Upper lobe of left lung (tissue), 6 donors: ENCODE measurements at places on chromosomes 2 and 18. TPM values are rescaled to one million over a fixed set of nuclear protein-coding genes. Genes with fewer than 3 reads are reported as not detected.

The CPO gene
- not detected for total RNA-seq

The CROCC2 gene
- 0.23 TPM for total RNA-seq

The HOXD12 gene
- total RNA-seq, result not detected

The IL36RN gene
- not detected for total RNA-seq

The VIT gene
- total RNA-seq, result 0.54 TPM

The RTTN gene
- total RNA-seq, result 32.9 TPM

The UGT1A8 gene
- total RNA-seq, result not detected

The TBC1D8 gene
- 21.0 TPM for total RNA-seq

The ALPI gene
- total RNA-seq, result not detected

The DLGAP1 gene
- 2.1 TPM for total RNA-seq

The ASIC4 gene
- 0.34 TPM for total RNA-seq

The RAB6D gene
- 0.17 TPM for total RNA-seq

The FAM117B gene
- total RNA-seq, result 24.1 TPM

The VAMP5 gene
- 20.5 TPM for total RNA-seq

The UNC80 gene
- total RNA-seq, result 0.11 TPM

The IER3IP1 gene
- total RNA-seq, result 19.8 TPM

The IDH1 gene
- 73.1 TPM for total RNA-seq

The CSRNP3 gene
- total RNA-seq, result 2.2 TPM

The ITGAV gene
- 43.3 TPM for total RNA-seq

The LYG2 gene
- total RNA-seq, result not detected

The LAMA3 gene
- 105 TPM for total RNA-seq

The PAIP2B gene
- total RNA-seq, result 7.1 TPM

The UPP2 gene
- not detected for total RNA-seq

The UGT1A4 gene
- total RNA-seq, result 0.69 TPM

The UGT1A10 gene
- not detected for total RNA-seq

The DNAJC5G gene
- not detected for total RNA-seq
